D341Med (cell line): ENCODE measurements at places on chromosomes 13 and 19.
A peak's percentile ranks its signal among the peaks of the same experiment; 100 is the strongest.

GRCh38 chr19:48742096-48742495, 1.7 kb upstream of the RASIP1 start:
- no peak for DNase-seq

DNA sequence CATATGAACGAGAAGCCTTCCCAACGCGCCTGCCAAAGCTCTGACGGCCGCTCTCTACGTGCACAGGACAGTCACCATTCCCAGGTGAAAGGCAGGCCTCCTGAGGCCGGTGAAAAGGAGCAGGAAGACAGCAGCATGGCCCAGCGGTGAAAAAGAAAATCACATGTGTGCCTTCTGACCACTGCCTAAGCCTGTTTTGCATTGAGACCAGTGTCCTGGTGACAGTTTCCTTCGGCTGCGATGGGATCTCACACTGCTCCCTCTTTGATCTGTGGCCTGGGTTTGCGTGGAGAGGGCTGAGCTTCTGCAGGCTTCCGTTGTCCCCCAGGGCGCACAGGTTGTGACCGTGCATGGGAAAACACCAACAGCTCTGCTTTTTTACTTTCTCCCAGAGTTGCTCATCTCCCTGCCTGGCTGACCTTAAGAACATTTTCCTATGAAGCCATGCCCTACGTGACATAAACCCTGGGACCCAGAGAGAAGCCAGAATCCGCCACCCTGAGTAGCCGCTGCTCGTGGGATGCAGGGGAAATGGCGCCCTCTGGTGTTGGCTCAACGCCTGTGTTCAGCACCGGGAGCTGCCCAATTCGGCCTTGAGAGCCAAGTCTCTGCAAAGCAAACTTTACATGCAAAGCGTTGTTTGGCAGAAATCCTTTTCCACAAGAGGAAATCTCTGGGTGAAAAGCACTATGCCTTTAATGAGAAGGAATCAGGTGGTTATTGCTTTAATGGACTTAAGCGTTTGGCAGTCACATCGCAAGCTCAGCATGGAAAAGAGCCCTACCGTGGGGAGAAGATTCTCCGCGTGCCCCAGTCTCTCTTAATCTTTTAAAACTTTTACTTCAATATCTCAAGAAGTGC, 112.2 kb upstream of the GPR12 start:
- peak; percentile 82 for DNase-seq

DNA sequence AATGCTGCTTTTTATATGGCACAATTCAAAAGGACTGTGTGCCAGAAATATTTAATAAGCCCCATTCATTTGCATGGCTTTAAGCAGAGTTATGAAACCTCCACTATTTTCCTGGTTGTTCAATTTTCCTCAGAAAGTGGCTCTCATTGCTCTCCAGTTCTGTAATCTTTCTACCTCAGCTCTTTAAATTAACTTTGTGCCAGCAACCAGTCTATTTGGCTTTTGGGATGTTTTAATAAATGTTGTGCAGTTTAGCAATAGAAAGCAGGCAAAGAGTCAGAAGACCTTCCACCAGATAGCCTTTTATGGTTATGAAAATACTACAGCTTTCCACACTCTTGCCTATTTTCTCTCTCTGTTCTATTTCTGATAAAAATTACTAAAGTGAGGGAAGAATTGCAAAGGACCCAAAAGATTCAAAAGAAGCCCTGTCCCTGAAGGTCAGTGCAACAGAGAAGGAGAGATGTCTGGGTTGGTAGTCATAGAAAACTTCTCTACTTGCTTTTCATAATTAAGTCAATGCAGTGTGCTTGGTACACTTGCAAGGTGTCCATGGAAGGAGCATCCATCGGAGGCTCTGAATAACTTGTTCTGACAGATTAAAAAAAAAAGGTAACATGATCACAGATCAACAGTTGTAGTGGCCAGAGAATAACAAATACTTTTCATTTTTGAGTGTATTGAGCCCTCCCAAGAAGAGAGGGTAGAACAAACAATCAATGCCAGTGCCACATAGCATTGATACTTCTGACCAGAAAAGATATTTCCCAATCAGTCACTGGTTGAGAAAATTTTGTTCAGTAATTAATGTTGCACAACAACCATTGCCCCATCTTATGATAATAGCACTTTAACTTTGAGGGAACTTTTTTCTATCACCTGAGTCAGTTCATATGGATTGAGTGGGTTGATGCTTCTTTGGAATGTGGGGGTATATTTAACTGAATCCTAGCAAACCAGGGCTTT, 48.4 kb upstream of the SPRY2 start:
- no peak for DNase-seq

DNA sequence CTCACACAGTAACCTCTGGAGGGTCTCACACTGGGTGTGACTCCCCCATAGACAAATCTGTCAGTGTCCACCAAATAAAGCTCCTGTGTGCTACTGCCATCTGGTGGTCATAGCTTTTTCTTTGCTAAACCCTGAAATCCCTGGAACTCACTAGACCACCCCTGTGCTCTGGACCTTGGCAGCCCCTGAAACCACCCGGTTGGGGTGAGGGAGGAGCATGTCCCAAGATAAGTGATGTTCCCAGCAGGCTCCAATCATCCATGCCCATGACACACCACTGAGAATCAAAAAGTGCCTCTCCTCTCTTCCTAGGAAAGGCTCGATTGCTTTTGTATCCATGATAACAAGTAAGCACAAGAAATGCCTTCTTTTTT, 6.5 kb upstream of the HSD17B14 start:
- DNase-seq, result peak; percentile 63

DNA sequence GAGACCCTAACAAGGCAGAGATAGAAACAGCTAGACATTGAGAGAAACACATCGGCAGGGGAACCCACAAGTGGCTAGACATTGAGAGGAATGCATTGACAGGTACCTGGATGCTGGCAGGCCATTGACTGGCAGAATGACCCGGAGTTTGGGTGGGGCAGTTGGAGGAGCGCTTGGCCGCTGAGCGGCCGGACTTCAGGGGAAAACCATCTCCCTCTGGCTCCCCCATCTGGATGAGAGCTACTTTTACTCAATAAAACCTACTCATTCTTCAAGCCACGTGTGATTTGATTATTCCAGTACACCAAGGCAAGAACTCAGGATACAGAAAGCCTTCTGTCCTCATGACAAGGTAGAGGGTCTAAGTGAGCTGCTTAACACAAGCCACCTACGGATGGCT, 473.4 kb downstream of the SLITRK5 start:
- DNase-seq, result no peak

- DNase-seq, result peak; percentile 73
These were observed 171.4 kb downstream of the OXGR1 start for GRCh38 chr13:96822895-96823294.

GRCh38 chr13:59120297-59120843, 1043.4 kb downstream of the DIAPH3 start:
- DNase-seq, result no peak

- peak; percentile 69 for DNase-seq
These were observed 12.6 kb upstream of the GARRE1 start for GRCh38 chr19:34241513-34242337.

- no peak for DNase-seq
These were observed 1200.6 kb downstream of the UQCRFS1 start for GRCh38 chr19:28012361-28012760.

DNA sequence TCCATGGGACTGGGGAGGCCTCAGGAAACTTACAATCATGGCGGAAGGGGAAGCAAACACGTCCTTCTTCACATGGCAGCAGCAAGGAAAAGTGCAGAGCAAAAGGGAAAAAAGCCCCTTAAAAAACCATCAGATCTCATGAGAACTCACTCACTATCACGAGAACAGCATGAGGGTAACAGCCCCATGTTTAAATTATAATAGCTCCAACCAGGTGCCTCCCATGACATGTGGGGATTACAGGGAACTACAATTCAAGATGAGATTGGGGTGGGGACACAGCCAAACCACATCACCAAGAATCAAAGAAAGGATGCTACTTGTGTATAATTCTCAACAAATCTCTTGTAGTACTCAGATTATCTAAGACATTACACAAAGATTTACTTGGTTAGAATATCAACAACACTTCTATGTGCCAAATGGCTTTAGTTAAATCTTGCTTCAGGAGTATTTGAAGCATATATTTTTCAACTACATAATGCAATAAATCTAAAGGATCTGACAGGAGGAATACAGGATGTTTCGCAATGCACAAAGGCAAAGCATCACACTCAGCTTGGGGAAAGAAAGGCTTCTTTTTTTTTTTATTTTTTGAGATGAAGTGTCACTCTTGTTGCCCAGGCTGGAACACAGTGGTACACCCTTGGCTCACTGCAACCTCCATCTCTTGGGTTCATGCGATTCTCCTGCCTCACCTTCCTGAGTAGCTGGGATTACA, 180.0 kb downstream of the LHFPL6 start:
- DNase-seq, result no peak

- peak; percentile 80 for DNase-seq
These were observed 6.1 kb downstream of the DHRS12 start for GRCh38 chr13:51797664-51798488.

- DNase-seq, result no peak
These were observed 451.0 kb upstream of the SLC10A2 start for GRCh38 chr13:103517066-103517767.

GRCh38 chr13:98293103-98293502, 116.0 kb upstream of the RNF113B start:
- no peak for DNase-seq

GRCh38 chr13:51534041-51534817, 50.0 kb upstream of the WDFY2 start:
- no peak for DNase-seq

DNA sequence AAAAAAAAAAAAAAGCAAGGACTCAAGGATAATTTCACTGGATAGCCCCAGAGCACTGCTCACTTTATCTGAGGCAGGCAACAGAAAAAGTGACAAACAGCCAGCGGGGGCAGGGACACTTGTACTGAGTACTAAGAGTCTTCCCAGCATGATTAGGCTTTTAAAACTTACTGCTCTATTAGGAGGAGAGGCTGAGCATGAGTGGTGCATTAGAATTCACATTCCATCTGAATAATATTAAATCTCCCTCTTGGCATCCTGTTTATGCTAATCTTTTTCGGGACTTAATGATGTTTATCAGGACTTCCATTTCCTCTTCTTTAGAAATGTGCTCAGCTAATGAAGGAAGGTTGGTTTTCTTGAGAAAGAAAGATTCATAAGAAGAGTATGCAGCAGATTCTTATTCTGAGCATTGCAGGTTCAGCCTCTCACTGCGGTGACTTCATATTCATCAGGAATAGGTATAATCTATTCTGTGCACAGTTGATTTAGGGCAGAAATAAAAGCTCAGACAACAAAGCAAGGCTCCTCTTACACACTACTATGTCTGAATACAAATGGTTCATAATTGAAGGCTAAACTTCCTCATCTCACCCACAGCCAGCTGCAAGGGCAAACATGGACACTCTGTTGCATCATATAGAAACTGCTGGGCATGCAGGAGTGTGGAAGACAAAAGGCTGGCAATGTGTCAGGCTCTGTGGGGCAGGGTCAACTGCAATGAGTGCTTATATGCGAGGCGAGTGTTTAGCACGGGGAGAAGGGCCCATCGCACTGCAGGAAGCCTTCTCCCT, 107.0 kb downstream of the KL start:
- DNase-seq, result no peak

GRCh38 chr13:97491452-97491851, 57.5 kb downstream of the RAP2A start:
- DNase-seq, result no peak

GRCh38 chr19:51514866-51515481, 13.4 kb upstream of the SIGLEC12 start:
- DNase-seq, result peak; percentile 53

DNA sequence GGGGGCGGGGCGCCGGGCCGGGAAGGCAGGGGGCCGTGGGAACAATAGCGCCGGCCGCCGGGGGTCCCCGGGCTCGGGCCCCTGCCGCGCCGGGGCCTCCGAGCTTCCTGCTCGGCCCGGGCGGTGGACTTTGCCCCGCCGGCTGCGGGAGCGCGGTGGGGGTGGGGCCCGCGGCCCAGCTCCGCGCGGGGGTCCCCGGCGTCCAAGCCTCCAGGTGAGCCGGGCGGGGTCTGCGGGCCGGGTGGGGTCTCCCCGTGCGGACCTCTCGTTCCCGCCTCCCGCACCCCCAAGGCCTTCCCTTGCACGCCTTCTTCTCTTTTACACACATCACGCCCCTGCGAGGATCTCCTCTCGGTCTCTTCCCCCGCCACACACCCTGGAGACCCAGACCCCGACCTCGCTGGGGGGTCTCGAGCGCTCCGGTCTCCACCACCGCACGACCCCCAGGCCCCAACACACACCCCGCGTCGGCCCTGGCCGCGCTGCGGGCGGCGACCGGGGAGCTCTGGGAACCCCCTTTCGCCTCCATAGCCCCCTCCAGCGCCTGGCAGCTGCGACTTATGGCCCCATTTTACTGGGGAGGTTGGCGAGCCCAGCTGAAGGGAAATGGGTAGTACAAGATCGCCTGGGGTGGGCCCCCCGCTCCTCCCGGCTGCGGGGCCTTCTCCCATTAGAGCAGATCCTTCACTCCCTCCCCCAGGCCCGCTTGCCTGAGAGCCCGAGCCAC, 711 bp downstream of the CAMSAP3 start:
- DNase-seq, result peak; percentile 72

GRCh38 chr19:17101686-17102628, 26.4 kb downstream of the MYO9B start:
- no peak for DNase-seq

- no peak for DNase-seq
These were observed 15.9 kb upstream of the SLC35E1 start for GRCh38 chr19:16587833-16588823.

DNA sequence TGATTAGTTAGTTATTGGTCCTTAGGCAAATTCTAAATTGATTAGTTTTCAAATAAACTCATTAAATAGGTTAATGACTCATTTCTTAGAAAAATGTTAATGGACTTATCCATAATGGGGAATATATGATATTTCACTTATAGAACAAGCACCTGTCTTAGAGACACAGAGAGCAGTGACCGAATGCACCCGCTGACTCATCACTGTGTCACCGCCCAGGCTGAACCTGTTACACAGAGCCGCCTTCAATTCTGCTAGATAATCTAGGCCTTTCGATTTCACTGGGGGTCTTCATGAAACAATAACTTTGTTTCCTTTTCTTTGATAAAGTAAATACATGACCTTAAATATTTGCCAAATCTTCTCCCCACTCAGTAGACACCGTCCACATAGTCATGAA, 13.1 kb downstream of the IRS2 start:
- no peak for DNase-seq

DNA sequence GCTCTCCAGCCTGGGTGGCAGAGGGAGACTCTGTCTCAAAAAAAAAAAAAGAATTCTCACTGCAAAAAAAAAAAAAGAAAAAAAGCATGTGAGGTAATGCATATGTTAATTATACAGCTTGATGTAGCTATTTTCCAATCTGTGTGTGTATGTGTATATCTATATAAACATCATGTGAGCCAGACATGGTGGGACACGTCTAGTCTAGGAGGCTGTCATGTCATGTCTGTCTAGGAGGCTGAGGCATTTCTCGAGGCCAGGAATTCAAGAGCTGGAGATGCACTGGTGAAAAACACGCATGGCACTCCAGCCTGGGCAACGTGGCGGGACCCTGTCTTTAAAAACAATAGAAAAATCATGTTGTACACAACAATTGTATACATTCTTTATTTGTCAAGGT, 6.9 kb upstream of the SBK3 start:
- DNase-seq, result no peak

GRCh38 chr13:25933520-25933919, 118.3 kb downstream of the SHISA2 start:
- no peak for DNase-seq
